ENCODE measurements at places on chromosomes 4 and X.
A peak's percentile ranks its signal among the peaks of the same experiment; 100 is the strongest.

DNA sequence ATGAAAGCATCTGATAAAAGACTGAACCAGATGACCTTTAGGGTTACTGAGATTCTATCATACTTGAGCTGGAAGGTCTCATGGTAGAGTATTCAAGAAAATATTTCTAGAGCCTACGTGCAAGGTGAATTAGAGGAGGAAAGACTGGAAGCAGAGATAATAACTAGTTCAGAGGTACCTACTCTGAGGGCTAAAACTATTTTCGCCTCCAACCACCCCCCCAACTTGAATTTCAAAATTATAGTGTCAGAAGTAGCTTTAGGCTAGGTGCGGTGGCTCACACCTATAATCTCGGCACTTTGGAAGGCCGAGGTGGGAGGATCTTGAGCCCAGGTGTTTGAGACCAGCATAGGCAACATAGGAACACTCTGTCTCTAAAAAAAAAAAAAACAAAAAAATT, 30.9 kb downstream of the NLGN3 start:
- DNase-seq = no peak

GRCh38 chr4:25146076-25146475, 14.2 kb downstream of the SEPSECS start:
- no peak for DNase-seq

DNA sequence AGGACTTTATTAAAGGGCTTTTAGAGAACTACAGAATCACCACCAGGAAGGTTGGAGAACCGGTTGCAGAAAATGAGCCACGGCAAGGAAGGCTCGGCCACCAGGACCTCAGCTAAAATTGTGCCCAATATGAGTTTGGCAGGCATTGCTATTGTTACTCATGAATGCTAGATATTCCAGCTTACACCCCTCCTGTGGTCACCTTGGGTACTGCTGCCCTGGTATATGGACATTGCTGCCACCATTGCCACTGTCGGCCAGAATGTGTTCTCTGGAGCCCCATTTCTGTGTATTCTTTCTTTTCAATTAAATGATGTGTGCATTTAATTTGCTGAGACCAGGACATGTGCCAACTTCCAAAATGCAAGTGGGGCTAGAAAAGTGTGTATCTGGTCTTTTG, 626.7 kb upstream of the BOD1L1 start:
- DNase-seq = peak; percentile 40

DNA sequence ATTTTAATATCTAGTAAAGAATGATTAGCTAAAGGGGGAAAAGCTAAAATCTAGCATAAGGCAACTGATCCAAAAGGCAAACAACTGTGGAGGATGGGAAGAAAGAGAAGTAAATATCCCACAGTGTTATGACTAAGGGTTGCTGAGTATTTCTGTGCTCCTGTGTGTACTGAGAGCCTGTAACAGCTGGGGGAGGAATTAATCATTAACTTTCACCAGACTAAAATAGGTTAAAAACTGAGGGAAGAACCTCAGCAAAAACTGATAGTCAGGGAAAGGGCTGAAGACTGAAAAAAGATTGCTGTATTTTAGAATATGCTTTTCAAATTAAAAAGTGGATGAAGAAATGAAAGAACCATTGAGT, 365.9 kb downstream of the CXXC4 start:
- DNase-seq = no peak
